ENCODE measurements at places on chromosomes 4 and X. TPM values are rescaled to one million over a fixed set of nuclear protein-coding genes. Genes with fewer than 3 reads are reported as not detected.

The HPGD gene
- 232 TPM for total RNA-seq

The CLDN2 gene
- total RNA-seq = not detected

The CLGN gene
- 2.9 TPM for total RNA-seq

GRCh38 chr4:186167605-186168004 is 23.8 kb upstream of the CYP4V2 start:
- DNase-seq = no peak
- no peak overlapping the region for H3K27ac ChIP-seq
- no peaks in the 10 kb centered on the region for H3K4me1 ChIP-seq
- H3K27me3 ChIP-seq = no peaks in the 10 kb centered on the region
- H3K36me3 ChIP-seq = no peaks in the 10 kb centered on the region
- H3K4me3 ChIP-seq = no peak overlapping the region

- DNase-seq = no peak
- no peaks in the 10 kb centered on the region for H3K36me3 ChIP-seq
- H3K27ac ChIP-seq = no peak overlapping the region
- no peak overlapping the region for H3K4me3 ChIP-seq
- peaks cover 73% of the 10 kb centered on the region for H3K27me3 ChIP-seq
These were observed 1.9 kb downstream of the SHOX start for GRCh38 chrX:632366-633042.

DNA sequence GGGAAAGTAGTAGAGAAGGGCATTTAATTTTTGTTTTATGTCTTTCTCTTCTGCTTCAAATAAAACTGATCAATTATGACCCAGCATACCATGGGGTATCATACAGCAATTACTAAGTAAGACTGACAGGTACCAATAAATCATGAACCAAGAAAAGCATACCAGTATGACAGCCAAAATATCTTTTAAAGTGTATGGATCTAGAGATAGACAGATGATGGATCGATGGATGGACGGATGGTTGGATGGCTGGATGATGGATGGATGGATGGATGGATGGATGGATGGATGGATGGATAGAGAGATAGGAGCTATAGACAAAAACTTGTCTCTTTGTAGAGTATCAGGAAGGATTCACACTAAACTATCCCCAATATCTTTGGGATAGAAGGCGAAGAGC is 1.4 kb downstream of the DDX60L start:
- no peaks in the 10 kb centered on the region for H3K36me3 ChIP-seq
- no peak for DNase-seq
- H3K27ac ChIP-seq = peak overlapping the region; percentile 88
- no peak overlapping the region for H3K4me3 ChIP-seq
- H3K4me1 ChIP-seq = peaks cover 5% of the 10 kb centered on the region

DNA sequence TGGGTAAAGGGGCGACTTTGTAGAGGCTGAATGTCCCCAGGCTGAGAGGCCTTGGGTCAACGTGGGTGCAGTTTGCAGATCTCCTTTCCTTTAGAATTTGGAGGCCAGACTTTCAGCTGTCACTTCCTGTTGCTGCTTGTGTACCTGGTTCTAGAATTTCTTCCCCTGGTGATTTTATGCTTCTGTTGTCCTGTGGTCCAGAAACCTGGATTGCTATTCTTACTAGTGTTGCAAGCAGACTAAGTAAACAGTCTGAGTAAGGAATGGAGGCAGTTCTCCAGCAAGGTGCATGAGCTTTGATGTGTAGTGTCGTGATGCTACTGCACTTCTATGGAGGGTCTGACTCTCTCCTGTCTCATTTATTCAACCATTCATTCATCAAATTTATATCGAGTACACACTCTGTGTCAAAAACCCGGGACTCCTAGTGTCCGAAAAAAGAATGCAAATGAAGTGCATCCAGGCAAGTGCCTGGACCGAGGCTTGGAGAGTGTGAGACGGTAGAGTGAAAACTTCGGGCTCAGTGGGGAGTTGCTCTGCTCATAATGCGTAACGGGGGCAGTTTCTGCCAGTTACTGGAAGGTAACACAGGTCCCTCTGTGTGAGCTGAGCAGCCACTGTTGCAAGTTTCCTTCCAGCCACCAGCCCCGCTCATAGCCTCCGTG is 83.3 kb downstream of the SORCS2 start:
- H3K27ac ChIP-seq = no peak overlapping the region
- H3K4me3 ChIP-seq = no peak overlapping the region
- no peaks in the 10 kb centered on the region for H3K27me3 ChIP-seq
- no peaks in the 10 kb centered on the region for H3K4me1 ChIP-seq
- H3K36me3 ChIP-seq = no peaks in the 10 kb centered on the region

DNA sequence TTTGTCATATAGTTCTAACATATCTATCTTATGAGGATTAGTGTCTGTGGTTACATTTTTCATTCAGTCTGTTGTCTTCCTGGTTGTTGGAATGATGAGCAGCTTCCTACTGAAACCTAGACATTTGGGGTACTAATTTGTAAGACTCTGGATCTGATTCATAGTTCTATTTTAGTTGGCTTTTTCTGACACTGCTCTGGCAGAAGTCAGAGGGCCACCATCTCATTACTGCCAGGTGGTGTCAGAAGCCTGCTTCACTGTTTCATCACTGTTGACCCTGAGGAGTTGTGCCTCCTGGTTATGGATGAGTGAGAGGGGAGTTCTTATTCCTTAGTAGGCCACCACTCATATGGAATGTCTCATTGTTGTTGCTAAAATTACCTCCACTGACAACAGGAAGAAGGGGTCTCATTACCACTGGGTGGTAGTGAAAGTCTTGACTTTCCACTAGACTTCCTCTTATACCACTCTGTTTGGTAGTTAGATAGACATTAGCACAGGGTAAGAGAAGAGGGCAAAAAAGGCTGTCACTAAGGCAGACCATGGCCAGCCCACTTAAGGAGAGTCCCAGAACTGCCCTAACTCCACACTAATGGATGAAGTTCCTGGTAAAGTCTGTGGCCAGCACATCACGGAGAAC is 395.2 kb downstream of the SPOCK3 start:
- no peaks in the 10 kb centered on the region for H3K36me3 ChIP-seq
- H3K4me1 ChIP-seq = no peaks in the 10 kb centered on the region
- no peak for DNase-seq
- H3K27me3 ChIP-seq = no peaks in the 10 kb centered on the region

DNA sequence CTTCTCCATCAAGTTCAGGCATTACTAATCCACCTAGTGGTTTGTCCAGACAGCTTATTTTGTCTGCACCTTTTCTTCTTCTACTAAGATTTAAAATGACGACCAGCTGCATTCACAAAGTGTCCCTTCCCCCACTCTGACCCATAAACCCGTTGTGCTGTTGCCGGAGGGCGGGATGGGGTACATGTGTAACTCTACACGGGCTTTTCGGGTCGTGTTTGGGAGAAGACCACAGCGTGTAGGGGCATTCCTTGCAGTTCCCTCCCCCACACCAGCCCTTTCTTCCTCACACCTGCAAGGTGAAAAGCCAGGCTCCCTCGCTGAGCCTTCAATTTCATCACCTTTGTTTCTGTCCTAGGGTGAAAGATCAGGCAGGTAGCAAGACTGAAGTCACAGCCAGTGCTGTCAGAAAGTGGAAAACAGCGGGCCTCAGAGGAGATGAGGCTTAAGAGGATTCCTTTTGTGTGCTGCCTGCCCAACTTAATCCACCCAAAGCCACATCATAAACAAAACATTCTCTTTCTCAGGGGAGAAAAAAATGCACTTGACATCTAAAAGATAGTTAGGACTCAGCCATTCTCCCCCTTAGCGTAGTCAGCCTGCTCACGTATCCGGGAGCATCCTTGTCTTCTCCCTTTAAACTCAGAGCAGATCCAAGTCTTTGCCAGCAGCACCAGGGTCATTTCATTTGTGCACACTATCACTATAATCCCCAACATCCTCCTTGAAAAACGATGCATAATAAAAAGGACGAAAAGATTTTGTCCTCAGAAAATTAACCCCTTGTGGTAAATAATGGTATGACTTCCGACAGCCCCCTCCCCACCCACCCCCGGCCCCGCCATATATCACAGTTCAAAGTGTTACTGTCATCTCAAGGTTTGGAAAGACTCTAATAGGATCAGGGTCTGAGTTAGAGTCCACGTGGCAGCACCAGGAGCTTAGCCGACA is 599.0 kb downstream of the RAB28 start:
- H3K27ac ChIP-seq = no peak overlapping the region
- no peaks in the 10 kb centered on the region for H3K36me3 ChIP-seq
- no peaks in the 10 kb centered on the region for H3K27me3 ChIP-seq

GRCh38 chrX:17606231-17606630 is 131.1 kb upstream of the SCML1 start:
- H3K4me1 ChIP-seq = peaks cover 6% of the 10 kb centered on the region
- no peak overlapping the region for H3K4me3 ChIP-seq
- no peaks in the 10 kb centered on the region for H3K36me3 ChIP-seq
- H3K27me3 ChIP-seq = no peaks in the 10 kb centered on the region
- no peak overlapping the region for H3K27ac ChIP-seq
- DNase-seq = no peak

DNA sequence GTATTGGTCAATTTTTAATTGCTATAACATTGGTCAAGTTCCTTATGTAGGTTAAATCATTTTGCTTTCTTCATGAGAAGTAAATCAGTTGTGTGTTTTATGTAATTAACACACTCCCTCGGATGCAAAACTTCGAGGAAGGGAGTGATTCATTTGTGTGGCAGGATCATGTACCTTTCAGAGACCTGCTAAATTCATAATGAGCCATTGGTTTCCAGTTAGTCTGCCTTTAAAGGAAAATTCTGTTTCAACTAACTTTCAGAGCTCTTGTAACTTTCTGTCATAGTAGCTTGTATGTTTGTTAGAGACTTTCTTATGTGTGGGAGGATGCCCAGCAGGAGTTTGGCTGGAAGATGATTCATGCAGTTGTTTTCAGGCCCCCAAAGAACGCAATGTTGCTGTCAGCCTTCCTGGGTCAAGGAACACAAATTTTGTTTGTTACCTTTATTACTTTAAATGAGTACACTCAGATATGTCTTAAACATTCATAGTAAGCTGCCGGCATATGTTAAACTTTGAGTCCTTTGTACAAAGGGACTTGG is 72.1 kb downstream of the GPR101 start:
- H3K36me3 ChIP-seq = no peaks in the 10 kb centered on the region
- DNase-seq = no peak
- H3K27me3 ChIP-seq = no peaks in the 10 kb centered on the region
- H3K27ac ChIP-seq = no peak overlapping the region
- no peak overlapping the region for H3K4me3 ChIP-seq
- H3K4me1 ChIP-seq = no peaks in the 10 kb centered on the region

GRCh38 chr4:118729287-118730286 is 44.4 kb downstream of the METTL14 start:
- H3K4me1 ChIP-seq = no peaks in the 10 kb centered on the region
- no peaks in the 10 kb centered on the region for H3K27me3 ChIP-seq

- no peaks in the 10 kb centered on the region for H3K27me3 ChIP-seq
- H3K27ac ChIP-seq = peak overlapping the region; percentile 79
- H3K36me3 ChIP-seq = no peaks in the 10 kb centered on the region
- peak; percentile 73 for DNase-seq
- H3K4me1 ChIP-seq = peaks cover 43% of the 10 kb centered on the region
These were observed 341.5 kb downstream of the BCOR start for GRCh38 chrX:39756086-39756883.

GRCh38 chr4:158812133-158812532 is 43.3 kb downstream of the FNIP2 start:
- peak overlapping the region; percentile 83 for H3K27ac ChIP-seq
- H3K4me3 ChIP-seq = no peak overlapping the region

DNA sequence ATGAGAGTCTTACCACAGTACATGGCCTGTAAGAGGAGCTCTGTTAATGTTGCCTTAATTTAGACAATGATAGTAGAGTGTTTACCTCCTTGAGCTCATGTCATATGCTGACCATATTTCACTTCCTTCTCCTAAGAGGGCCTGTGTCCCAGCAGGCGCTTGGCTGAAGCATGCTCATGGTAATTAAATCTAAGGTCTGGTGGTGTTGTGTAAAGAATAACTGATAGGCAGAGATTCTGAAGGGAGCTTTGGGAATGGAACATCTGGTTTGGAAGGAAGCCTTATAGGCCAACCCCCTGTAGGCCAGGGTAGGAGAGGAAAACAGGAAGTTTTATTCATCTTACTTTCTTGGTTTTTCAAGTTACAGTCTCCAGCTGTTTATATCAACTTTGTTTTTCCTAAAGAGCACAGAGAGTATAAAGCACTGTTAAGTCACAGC is 300.2 kb downstream of the USP46 start:
- H3K27me3 ChIP-seq = no peaks in the 10 kb centered on the region
- no peaks in the 10 kb centered on the region for H3K4me1 ChIP-seq
- no peaks in the 10 kb centered on the region for H3K36me3 ChIP-seq
- no peak overlapping the region for H3K27ac ChIP-seq

DNA sequence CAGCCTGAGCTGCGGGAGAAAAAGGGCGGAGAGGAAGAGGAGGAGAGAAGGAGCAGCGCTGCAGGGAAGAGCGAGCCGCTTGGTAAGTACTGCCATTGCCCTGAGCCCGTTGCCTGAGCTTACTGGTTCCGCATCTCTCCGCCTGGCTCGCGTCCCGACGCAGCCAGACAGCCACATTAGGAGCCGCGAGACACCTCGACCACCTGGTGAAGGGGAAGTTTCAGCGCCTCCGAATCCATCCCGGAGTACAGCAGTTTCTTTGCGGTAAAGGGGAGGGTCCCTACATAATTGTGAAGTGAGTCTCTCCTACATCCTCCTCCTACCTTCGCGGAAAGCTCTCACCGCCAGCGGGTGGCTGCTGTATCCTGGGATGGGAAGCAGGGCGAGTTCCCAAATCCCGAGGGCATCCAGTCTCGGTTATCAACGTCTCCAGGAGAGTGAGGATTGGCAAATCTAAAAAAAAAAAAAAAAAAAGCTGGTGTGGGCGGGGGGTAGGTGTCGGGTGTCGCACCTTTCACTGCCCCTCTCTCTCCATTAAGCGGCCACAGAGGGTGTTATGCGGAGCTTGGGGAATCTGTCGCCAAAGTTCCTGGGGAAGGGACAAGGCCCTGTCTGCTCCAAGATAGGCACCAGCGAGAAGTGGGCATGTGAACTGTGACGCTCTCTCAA is 7.9 kb downstream of the TBX22 start:
- H3K27me3 ChIP-seq = no peaks in the 10 kb centered on the region
- H3K27ac ChIP-seq = no peak overlapping the region
- no peaks in the 10 kb centered on the region for H3K36me3 ChIP-seq

GRCh38 chr4:84491481-84491880 is 7.6 kb downstream of the NKX6-1 start:
- no peak overlapping the region for H3K4me3 ChIP-seq
- no peak overlapping the region for H3K27ac ChIP-seq
- H3K27me3 ChIP-seq = peaks cover 83% of the 10 kb centered on the region

GRCh38 chrX:8366481-8366880 is 98.1 kb upstream of the VCX3B start:
- no peaks in the 10 kb centered on the region for H3K4me1 ChIP-seq
- no peaks in the 10 kb centered on the region for H3K27me3 ChIP-seq
- H3K36me3 ChIP-seq = no peaks in the 10 kb centered on the region
- no peak overlapping the region for H3K4me3 ChIP-seq
- no peak for DNase-seq
- H3K27ac ChIP-seq = no peak overlapping the region
